ENCODE measurements at places on chromosomes 5 and 9.

DNA sequence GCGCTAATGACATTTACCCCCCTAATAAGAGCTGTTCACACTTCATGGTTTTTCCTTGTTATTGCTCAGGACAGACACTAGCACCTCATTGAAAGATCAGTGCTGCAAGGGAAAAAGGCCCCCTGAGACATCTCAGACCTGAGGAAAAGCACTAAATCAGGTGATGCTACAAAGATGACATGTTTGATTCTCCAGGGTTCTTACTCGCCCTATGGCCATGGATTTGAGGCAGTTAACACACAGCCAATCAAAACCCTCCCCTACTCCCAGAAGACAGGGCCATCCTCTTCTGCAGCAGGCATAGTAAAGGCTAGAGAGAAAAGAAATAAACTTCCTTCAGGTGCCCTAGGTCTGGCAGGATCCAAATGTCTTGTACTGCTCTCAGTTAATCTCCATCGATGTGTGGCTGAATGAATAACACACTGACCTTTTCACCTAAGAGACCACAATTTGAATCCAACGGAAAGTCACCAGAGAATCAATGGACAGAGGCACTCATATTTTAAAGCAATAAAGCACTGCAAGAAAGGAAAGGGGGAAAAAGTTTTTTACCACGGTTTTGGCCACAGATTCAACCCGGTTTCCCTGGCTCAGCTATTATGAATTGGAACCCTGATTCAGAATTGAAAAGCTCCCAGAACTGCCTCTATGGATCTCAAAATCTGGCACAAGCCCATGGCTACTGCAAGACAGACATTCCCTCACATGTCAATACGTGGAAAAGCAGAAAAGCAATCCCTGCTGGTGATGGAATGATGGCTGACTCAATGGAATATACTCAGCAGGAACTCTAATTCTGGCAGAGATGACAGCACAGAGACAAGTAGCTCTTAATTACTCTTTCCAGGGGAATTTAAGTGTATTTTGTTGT lies 329.5 kb downstream of the BNC2 start:
- DNase-seq: no peak

- DNase-seq: no peak
These were observed 2.8 kb downstream of the TMEM171 start for GRCh38 chr5:73122875-73123810.

DNA sequence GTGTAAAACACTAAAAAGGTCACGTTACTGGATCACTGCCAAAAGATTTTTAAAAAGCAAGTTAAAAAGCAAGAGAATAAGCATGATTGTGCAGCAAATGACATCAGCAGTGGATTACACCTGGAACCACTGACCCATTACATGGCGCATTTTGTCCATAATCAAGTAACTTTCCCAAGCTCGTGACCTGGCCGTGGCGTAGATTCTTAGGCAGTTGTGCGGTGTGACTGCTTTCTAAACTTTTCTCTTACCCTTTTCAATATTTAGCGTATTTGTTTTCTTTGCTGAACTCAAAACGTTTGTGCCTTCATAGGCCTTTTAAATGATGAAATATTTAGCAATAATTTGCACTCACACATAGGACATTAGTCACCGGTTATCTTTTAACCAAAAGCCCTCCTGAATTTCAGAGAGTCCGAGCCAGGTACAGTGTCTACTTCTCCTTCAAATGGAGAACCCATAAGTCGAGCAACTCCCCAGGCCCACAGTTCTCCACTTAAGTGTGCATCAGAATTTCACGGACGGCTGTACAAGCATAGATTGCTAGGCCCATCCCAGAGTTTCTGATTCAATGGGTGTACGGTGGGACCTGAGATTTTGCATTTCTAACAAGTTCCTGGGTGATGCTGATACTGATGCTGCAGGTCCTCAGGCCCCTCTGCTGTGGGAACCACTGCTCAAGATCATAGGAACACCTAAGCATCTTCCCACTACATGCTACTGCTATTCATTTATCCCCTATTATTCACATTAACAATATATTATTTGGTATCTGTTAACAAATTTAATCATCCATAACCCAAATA lies 144.4 kb downstream of the GLIS3 start:
- no peak for DNase-seq

GRCh38 chr5:154791535-154791934 lies 36.4 kb downstream of the LARP1 start:
- no peak for DNase-seq

DNA sequence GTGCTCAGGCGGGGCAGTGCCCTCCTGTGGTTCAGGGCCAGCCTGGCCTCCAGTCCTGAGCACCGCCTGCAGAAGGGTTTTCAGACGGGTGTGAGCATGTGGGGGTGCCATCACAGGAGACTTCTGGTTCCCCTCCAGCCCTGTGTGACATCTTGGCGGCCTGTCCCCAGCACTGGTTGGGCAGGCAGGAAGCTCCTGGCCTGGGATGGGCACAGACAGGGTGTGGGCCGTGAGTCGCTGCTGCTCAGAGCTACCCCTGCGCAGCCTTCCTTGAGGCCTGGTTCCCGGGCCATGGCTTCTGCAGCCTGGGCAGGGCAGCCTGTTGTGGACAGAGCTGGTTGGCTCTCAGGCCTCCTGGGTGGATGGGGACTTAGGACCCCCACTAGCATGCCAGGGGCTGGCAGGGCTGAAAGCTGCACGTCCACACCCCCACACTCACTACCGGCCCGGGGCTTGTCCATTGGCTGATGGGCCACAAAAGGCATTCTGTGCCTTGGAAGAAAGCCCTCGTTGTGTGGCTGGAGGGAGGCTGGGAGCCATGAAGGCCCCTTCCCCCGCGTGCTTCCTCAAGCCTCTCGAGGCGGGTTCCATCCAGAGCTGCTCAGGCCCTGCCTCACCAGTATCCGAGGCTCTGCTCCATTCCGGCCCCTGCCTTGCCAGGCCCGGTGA lies 58.7 kb downstream of the RXRA start:
- no peak for DNase-seq

DNA sequence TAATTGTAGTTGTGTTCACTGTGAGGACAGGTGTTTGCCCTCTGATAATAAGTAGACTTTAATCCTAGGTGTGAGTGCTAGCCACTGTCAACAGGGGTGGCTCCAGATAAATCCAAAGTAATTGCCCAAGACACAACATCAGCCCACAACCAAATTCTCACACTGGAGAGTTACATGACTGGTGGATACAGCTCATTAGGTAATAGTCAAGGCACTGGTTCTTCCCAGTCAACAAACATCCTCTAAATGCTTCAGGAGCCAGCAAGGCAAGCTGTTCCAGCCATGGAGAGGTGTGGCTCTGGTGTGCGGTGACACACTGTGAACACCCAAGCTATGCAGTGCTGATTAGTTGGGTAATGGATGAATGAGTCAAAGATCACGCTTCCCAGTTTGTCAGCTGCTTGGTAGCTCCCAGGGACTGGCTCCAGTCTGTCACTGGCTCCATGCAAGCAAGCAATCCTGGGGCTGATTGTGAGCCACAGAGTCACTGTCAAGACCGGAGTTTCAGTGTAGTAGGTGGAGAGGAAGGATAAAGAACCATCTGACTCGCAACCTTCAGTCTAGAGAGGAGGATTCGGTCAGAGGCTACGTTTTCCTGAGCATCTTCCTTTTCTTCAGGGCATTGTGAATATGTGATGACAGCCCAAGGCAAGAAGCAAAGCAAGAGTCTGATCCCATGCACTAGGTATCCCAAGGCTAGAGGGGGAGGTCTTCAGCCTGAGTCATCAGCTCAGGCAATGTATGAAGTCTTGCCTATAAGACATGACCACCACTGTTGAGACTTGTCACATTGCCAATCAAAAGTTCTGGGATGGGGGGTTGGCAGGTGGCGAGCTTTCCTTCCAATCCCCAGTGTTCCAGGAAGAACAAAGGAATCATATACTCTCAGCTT lies 63.1 kb downstream of the UGCG start:
- no peak for DNase-seq

DNA sequence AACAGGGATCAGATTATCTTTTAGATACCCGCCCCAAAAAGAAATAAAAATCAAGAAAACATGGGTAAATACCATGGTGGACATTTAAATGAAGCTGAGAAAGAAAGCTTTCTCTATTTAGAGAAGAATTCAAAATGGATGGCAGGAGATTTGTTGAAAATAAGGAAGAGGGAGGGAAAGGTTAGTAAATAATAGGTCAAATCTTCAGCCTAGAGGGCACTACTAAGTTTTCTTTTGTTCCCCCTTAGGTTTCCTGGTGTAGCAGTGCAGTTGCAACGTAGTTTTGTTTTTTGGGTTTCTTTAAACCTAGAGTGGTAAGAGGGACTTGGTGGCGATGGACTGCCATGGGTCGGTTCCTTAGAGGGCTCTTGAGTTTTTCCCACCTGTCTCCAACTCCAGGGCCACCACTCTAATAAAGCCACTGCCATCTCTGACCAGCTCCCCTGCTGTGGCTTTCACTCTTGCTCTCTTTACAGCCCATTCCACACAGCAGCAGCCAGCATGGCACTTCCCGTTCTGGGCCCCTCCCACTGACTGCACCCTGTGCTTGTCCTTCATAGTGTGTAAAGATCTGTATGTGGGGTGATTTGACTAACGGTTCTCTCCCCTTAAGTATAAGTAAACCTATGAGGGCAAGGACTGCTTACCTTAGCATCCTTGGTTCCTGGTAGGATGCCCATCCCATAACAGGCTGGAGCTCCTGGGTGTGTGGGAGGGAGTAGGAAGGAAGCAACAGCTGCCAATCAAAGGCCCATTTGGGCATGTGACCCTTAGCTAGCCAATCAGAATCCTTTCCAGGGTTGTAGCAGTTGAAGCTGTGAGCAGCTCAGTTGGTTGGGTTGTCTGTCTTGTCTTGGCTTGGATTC lies 118.3 kb downstream of the SLC1A3 start:
- DNase-seq: peak; percentile 64

DNA sequence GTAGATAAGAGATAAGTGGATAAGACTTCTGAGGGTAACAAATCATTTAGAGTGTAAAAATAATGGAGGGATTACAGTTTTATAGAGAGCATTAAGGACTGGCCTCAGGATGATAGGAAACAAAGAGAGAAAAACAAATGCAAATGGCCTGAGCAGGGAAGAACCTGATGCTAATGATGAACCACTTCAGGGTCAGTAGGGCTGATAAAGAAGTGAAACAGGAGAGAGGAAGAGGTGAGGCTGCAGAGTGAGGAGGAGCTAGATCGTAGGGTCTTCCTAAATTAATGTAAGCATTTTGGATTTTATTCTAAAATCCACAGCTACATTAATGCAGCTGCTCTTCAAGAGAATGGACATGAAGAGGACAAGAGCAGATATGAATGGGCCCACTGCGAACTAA lies 698.0 kb upstream of the MEF2C start:
- no peak for DNase-seq

DNA sequence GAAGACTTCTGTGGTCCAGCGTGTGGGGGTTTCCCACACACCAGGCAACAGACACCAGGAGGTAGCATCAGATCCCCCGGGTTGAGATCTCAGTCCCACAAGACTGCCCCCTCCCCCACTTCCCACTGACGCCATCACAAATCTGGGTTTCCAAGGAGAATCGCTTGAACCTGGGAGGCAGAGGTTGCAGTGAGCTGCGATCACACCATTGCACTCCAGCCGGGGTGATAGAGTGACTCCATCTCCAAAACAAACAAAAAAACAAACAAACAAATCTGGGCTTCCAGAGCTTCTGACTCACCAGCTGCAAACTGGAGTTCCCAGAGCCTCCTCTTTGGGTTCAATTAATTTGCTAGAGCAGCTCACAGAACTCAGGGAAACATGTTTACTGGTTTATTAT lies 4.7 kb upstream of the GBGT1 start:
- no peak for DNase-seq

DNA sequence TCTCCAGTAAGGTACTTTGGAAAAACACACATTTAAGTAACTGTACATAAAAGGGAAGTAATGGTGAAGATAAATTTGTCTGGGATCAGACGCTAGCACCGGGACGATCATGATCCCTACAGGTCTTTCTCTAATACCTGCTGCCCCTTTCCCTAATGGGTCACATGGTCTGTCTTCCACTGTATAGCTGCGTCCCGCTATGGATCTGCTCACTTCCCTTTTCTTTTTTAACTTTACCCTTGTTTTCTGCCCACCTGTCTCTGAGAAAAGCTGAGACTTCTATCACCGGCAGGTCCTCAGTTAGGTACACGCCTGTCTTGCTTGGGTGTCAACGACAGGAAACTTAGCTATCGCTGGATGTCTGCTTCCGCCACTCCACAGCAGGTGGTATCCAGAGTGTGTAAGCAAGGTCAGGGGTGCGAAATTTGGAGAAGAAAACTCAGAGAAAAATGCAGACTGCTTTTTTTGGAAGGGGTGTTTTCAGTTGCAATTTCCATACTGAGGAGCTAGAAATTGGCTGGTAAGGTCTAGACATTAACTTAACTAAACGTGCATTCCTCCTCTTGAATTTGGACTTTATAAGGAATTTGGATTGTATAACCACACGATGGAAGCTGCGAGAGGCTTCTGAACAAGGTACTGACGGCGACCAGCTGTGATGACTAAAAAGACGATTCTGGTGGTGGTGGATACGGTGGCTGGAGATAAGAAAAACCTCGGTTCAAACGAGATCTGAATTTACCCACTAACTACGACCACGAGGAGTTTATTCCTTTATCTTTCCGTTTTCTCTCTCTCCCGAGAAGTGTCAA lies 1.1 kb upstream of the ICE1 start:
- peak; percentile 43 for DNase-seq

DNA sequence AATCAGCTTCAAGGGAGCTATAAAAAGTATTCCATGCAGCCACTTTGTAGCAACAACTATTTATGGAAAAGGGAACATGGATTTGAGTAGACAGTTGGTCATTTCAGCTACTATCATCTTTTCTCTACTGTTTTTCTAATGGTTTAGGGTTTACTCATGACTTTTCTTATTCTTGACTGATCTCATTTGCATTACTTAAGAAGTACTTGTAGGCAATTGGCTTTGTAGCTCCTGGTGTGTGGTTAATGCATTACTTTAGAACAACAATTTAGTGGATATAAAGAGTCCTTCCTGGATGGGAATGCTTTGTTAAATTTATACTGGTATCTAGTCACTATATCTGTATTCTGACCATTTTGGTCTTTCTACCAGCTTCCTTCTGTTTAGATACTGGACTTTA lies 59.8 kb upstream of the NTRK2 start:
- DNase-seq: no peak

DNA sequence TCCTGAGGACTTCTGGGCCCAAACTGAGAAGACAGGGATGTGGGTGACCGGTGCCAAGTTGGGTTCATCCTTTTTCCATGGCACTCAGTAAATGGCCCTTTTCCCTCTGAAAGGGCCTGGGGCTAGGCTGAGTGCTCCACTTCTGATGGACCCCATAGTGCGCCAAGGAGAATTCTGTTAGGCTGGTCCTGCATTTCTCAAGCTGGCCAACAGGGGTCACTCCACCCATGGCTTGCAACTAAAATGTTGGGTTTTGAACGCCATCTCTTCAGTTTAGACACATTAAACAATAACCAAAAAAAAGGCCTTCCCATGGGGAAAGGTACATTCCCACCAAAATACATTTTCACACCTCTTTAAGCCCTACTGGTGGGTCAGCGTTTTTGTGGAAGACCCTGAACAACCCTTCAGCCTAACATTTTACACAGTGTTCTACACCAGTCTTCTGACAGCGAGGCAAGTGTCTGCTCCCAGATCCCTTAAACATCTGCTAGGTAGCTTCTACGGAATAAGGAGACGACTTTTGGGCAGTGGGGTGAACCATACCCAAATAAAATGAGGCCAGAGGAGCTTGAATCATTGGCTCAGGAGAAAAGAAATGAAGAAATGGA lies 27.3 kb downstream of the CNTFR start:
- no peak for DNase-seq

Measured in CD4-positive, alpha-beta T cell treated with Interferon alpha-2 for 1 hour (primary cell).